Type B pancreatic cell (in vitro differentiated cells): ENCODE measurements at places on chromosomes 5 and 9. TPM values are rescaled to one million over a fixed set of nuclear protein-coding genes. Genes with fewer than 3 reads are reported as not detected.

Gene IRX2
- 31.4 and 42.2 TPM in 2 replicates for total RNA-seq

Gene CORO2A
- total RNA-seq, result 9.9 and 28.5 TPM in 2 replicates

Gene HACD4
- 0.72 and 2.4 TPM in 2 replicates for total RNA-seq

Gene UBE2QL1
- 5.6 and 6.9 TPM in 2 replicates for total RNA-seq

Gene ABLIM3
- total RNA-seq, result 7.8 and 8.0 TPM in 2 replicates

Gene PCDHGB1
- total RNA-seq, result 1.1 and 1.8 TPM in 2 replicates

Gene MARCOL
- total RNA-seq, result not detected in 2 replicates

GRCh38 chr5:36305571-36306326 lies 4.0 kb upstream of the RANBP3L start:
- H3K27ac ChIP-seq, result no peak overlapping the region
- DNase-seq, result no peak
- peaks cover 19% of the 10 kb centered on the region for H3K4me1 ChIP-seq
- no peaks in the 10 kb centered on the region for H3K36me3 ChIP-seq

DNA sequence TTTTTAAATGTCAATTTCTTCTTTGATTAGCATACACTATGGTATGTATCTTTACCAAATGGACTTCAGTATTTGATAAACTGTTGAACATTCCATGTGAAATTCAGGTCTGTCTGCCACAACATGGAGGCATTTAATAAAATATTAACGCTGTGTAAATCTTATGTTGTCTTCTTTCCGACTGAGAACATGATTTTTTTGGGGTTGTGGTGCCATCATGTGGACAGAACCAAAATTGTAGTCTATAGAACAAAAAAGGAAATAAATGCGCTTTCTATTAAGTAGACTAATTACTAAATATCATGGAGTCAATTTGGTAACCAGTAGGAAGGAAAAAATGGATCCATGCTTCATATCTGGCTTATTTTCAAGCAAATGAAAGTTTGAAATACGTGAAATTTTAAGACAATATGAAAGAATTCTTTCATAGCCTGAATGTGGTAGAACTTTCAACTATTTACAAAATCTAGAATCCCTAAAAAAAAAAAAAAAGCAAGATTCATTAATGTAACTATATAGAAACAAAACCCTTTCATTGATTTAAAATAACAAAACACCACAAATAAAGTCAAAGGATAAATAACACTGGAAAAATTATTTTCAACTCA lies 2.8 kb upstream of the PLK2 start:
- H3K27me3 ChIP-seq, result no peaks in the 10 kb centered on the region
- peak overlapping the region; percentile 88 for H3K27ac ChIP-seq
- peak overlapping the region; percentile 55 for H3K4me3 ChIP-seq
- peaks cover 20% of the 10 kb centered on the region for H3K36me3 ChIP-seq
- DNase-seq, result no peak

- H3K4me3 ChIP-seq, result no peak overlapping the region
- H3K27ac ChIP-seq, result no peak overlapping the region
- no peak for DNase-seq
- H3K36me3 ChIP-seq, result no peaks in the 10 kb centered on the region
- peaks cover 5% of the 10 kb centered on the region for H3K27me3 ChIP-seq
Measured at GRCh38 chr9:37747271-37747753, 6.3 kb upstream of the TRMT10B start.

- no peaks in the 10 kb centered on the region for H3K36me3 ChIP-seq
- H3K4me3 ChIP-seq, result no peak overlapping the region
- no peak overlapping the region for H3K27ac ChIP-seq
- H3K4me1 ChIP-seq, result peaks cover 45% of the 10 kb centered on the region
- no peaks in the 10 kb centered on the region for H3K27me3 ChIP-seq
Measured at GRCh38 chr9:38030658-38031057, 38.4 kb downstream of the SHB start.

GRCh38 chr9:122797316-122798063 lies 2.4 kb upstream of the OR1K1 start:
- H3K4me3 ChIP-seq, result no peak overlapping the region
- peaks cover 3% of the 10 kb centered on the region for H3K36me3 ChIP-seq
- no peak for DNase-seq
- no peak overlapping the region for H3K27ac ChIP-seq

- no peak for DNase-seq
- H3K27ac ChIP-seq, result no peak overlapping the region
- H3K36me3 ChIP-seq, result peaks cover 78% of the 10 kb centered on the region
- no peak overlapping the region for H3K4me3 ChIP-seq
Measured at GRCh38 chr9:95947118-95947517, 71.6 kb downstream of the ERCC6L2 start.

GRCh38 chr5:5078009-5078897 lies 61.9 kb upstream of the ADAMTS16 start:
- H3K4me3 ChIP-seq, result no peak overlapping the region
- no peaks in the 10 kb centered on the region for H3K36me3 ChIP-seq
- peaks cover 10% of the 10 kb centered on the region for H3K4me1 ChIP-seq
- H3K27ac ChIP-seq, result no peak overlapping the region
- H3K27me3 ChIP-seq, result peaks cover 3% of the 10 kb centered on the region

DNA sequence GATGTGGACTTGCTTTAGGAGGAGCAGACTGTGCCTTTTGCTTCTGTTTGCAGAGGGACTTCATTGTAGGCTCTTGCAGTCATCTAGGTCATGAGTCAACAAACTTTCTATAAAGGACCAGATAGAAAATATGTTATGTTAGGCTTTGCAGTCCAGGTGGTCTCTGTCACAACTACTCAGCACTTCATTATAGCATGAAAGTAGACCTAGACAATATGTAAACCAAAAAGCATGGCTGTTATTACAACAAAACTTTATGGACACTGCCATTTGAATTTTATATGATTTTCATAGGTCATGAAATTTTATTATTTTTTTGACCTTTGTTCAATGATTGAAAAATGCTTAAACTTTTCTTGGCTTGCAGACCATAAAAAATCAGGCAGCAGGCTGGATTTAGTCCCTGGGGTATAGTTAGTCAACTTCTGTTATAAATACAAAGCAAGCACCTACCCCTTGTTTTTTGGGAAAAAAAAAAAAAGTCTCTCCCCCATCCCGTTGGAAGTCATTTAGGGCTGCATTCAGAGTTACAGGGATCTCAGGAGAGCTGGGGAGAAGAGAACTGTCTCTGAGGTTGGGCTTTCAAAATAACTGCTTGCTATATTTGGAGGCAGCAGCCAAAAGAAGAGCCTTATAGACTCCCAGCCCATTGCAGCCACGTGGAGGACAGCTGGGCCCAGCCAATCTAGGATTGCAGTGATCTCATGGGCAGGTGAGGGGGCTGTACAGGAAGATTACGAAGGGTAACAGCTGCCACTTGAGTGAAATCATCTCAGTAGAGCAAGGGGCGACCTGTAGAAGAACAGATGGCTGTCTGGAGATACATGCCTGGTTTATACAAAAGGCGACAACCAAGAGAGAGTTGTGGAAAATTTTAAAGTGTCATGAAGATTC lies 136.6 kb upstream of the TNC start:
- no peaks in the 10 kb centered on the region for H3K36me3 ChIP-seq
- no peak overlapping the region for H3K27ac ChIP-seq
- H3K27me3 ChIP-seq, result no peaks in the 10 kb centered on the region
- H3K4me1 ChIP-seq, result no peaks in the 10 kb centered on the region

DNA sequence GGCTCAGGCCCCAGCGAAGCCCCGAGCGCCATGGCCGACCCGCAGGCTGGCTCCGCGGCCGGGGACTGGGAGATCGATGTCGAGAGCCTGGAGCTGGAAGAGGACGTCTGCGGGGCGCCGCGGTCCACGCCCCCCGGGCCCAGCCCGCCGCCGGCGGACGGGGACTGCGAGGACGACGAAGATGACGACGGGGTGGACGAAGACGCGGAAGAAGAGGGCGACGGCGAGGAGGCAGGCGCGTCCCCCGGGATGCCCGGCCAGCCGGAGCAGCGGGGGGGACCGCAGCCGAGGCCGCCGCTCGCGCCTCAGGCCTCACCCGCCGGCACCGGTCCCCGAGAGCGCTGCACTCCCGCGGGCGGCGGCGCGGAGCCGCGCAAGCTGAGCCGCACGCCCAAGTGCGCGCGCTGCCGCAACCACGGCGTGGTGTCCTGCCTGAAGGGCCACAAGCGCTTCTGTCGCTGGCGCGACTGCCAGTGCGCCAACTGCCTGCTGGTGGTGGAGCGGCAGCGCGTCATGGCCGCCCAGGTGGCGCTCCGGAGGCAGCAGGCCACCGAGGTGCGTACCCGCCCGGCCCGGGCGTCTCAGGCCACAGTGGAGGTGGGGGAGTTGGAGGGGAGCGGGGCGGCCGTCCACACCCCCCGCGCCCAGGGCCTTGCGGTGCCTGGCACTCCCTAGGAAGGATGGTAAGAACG lies 1.6 kb downstream of the DMRT2 start:
- H3K36me3 ChIP-seq, result peaks cover 15% of the 10 kb centered on the region
- peaks cover 36% of the 10 kb centered on the region for H3K4me1 ChIP-seq
- H3K27ac ChIP-seq, result peak overlapping the region; percentile 83
- H3K4me3 ChIP-seq, result peak overlapping the region; percentile 88
- peaks cover 92% of the 10 kb centered on the region for H3K27me3 ChIP-seq
- peak; percentile 77 for DNase-seq

- DNase-seq, result no peak
- H3K4me3 ChIP-seq, result no peak overlapping the region
- no peaks in the 10 kb centered on the region for H3K36me3 ChIP-seq
- H3K27ac ChIP-seq, result no peak overlapping the region
- no peaks in the 10 kb centered on the region for H3K27me3 ChIP-seq
Measured at GRCh38 chr5:72752909-72753308, 63.6 kb upstream of the TNPO1 start.

DNA sequence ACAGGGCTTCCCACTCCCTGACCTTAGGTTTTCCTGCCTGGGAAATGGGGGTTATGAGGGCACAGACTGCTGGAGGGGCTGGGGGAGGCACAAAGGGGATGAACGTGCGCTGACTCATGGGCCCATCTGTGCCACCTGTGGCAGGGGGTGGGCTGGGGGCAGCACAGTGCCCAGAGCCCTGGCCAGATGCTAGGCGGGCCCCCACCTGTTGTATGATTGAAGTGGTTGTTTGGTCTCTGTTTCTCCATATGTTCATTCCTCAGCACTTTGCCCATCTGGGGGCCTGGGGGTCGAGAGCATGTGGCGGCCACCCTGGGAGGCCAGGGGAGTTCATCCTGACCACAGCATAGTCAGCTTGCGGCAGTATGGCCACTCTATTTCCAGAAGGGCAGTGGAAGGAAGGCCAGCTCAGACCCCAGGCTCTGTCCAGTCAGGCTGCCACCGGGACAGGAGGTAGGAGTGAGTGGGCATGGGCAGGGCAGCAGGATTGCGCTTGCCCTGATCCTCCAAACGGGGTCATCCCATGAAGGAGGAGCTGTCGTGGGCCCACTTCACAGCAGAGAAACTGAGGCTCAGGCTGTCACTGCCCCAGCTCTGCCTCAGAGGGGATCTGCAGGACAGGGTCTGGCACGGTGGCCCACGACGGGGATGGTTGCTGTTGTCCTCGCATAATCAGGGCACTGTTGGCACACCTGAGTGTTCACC lies 841 bp upstream of the NINJ1 start:
- H3K4me1 ChIP-seq, result peaks cover 7% of the 10 kb centered on the region
- H3K27me3 ChIP-seq, result no peaks in the 10 kb centered on the region
- DNase-seq, result no peak
- H3K36me3 ChIP-seq, result no peaks in the 10 kb centered on the region
- H3K4me3 ChIP-seq, result peak overlapping the region; percentile 82

- H3K27ac ChIP-seq, result no peak overlapping the region
- no peak overlapping the region for H3K4me3 ChIP-seq
- no peaks in the 10 kb centered on the region for H3K36me3 ChIP-seq
- H3K4me1 ChIP-seq, result peaks cover 5% of the 10 kb centered on the region
Measured at GRCh38 chr9:105027084-105027483, 99.1 kb upstream of the ABCA1 start.

DNA sequence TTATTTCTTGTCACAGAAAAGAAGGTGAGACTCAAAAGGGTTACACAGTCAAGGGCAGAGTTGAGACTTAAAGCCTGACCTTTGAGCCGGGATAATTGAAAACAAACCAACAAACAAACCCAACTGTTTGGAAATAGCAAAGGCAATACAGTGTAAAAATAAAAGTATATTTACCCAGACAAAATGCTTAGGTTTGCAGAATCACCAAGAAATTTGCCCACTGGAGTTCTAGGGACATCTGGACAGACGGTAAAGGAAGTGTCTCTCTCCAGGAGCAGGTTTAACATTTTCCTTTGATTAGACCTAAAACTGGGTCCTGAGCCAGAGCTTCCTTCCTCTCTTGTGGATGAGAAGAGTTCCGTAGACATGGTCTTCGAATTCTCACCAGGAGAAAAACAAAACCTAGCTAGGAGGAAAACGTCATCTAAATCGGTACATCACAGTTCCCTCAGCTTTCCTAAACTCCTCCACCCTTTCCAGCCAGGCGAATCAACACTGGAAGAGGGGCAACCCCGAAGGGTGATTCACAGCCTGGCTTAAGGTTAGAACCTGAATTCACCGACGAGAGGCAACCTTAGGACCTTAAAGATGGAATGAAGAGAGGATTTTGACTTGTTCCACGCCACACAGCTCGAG lies 673 bp downstream of the CDC25C start:
- no peak for DNase-seq
- H3K27me3 ChIP-seq, result no peaks in the 10 kb centered on the region
- H3K4me3 ChIP-seq, result peak overlapping the region; percentile 88

DNA sequence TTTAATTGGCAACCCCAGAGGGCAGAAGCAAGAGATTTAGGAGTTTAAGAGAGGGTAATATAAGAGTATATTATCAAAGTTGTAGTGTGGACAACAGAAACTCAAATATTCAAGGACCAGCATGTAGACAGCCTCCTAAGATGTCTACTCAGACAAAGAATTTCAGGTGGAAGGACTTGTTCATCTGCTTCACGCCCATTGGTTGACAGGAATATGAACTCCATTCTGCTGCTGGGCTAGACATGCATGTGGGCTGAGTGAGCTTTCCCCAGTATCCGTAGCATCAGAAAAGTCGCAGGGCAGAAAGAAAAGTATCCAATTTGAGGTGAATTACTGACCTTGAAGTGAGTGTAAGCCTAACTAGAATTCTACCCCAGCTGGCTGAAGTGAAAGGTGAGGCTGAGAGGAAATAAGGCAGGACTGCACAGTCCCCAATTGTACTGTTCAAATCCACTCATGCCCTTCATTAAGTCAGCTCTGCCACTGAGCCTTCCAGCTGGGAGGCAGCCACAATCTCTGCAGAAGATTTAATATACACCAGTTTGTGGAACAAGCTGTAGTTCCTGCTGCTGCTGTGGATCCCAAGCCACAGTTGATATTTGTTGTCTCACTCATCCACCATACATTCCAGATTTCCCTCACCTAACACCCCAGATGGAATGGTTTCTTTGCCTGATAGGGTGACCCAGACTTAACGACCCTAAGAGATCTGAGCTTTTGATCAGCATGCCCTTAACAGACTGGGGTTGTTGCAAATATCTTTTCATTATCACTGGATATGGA lies 41.2 kb downstream of the PDCD1LG2 start:
- no peak for DNase-seq
- H3K27ac ChIP-seq, result peak overlapping the region; percentile 56
- no peaks in the 10 kb centered on the region for H3K27me3 ChIP-seq
- no peaks in the 10 kb centered on the region for H3K36me3 ChIP-seq
- H3K4me1 ChIP-seq, result peaks cover 9% of the 10 kb centered on the region

- peak overlapping the region; percentile 84 for H3K27ac ChIP-seq
- peak overlapping the region; percentile 85 for H3K4me3 ChIP-seq
- no peaks in the 10 kb centered on the region for H3K27me3 ChIP-seq
Measured at GRCh38 chr5:72556351-72557166, 49.3 kb upstream of the ZNF366 start.
